Stimulated activated CD8-positive, alpha-beta memory T cell treated with anti-CD3 and anti-CD28 coated beads, Interleukin-12 subunit alpha, Interleukin-12 subunit beta, amount 100 ng/mL, for 4 hours (primary cell): ENCODE measurements at places on chromosomes 6 and 20.

- no peak for DNase-seq
These were observed 90.9 kb downstream of the DTD1 start for GRCh38 chr20:18678549-18679419.

DNA sequence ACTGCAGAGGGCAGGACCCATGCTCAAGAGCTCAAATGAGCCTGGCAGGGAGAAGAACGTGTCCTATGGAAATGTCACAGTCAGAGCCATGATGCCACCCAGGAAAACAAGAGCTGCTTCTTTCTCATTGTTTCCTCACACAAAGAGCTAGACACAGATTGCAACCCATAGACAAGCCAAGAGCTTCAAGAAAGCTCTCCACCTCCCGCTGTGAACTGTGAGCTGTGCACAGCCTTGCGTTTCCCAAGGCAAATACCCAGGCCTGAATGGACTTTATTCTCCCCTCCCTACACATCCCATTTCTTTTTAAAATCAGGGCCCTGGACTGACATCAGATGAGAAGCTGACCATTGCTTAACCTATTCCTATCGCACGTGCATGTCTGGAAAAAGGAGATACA is 388.8 kb downstream of the RNGTT start:
- DNase-seq, result no peak

GRCh38 chr20:33811776-33812151 is 616 bp downstream of the CHMP4B start:
- no peak for DNase-seq

GRCh38 chr6:115706324-115706723 is 354.4 kb downstream of the FRK start:
- no peak for DNase-seq

DNA sequence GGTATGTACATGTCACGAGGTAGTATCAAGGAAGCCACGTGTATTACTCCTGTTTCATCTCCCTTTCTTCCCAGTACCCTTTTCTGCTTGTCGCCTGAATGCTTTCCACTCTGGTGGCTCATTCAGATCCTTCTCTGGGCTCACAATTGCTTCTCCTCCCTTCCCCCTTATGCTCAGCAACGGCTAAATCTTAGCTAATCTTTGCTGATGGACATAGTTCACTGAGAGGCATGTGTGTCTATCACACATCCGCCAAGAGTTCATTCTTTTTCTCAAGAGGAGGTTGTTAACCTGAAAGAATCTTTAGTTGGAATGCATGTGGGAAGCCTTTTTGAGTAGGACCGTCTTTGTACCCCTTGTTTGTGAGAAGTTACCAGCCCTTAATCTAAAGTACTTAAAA is 25.8 kb upstream of the MROH8 start:
- DNase-seq, result no peak

DNA sequence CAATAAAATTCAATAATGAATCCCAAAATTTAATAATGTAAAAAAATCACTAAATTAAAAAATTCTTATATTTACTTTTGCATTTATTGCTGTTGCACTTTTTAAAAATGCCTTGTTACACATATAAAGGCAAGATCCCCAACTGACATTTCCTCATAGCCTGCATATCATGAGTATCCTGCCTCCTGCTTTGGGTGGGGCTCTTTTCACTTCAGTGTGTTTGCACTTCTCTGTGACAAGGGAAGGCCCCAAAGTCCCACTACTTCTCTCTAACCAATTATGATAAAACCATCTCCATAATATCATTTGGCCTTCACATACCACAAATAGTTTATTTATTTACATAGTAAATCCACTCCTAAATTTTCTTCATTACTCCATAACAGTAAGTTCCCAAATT is 446.1 kb upstream of the MARCKS start:
- no peak for DNase-seq

- DNase-seq, result no peak
These were observed 36.8 kb upstream of the ZBP1 start for GRCh38 chr20:57656821-57657534.

GRCh38 chr20:36601540-36601939 is 4.0 kb upstream of the RAB5IF start:
- no peak for DNase-seq

GRCh38 chr6:44800171-44800783 is 412.8 kb downstream of the CDC5L start:
- no peak for DNase-seq

- DNase-seq, result no peak
These were observed 18.0 kb downstream of the SRSF3 start for GRCh38 chr6:36612101-36612625.

DNA sequence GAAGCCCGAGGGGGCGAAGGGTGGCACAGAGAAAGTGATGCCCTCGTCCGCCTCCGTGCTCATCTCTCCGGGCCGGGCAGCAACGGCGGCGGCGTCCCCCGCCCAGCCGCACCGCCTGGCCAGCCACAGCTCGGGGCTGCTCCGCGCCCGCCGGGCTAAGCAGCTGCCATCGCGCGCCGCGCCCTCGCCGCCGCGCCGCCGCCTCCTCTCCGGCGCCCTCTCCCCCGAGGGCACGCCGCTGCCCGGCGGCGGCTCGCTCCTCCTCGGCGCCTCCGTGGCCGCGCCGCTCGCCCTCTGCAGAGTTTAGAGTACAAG is 225 bp downstream of the MAP3K5 start:
- no peak for DNase-seq

DNA sequence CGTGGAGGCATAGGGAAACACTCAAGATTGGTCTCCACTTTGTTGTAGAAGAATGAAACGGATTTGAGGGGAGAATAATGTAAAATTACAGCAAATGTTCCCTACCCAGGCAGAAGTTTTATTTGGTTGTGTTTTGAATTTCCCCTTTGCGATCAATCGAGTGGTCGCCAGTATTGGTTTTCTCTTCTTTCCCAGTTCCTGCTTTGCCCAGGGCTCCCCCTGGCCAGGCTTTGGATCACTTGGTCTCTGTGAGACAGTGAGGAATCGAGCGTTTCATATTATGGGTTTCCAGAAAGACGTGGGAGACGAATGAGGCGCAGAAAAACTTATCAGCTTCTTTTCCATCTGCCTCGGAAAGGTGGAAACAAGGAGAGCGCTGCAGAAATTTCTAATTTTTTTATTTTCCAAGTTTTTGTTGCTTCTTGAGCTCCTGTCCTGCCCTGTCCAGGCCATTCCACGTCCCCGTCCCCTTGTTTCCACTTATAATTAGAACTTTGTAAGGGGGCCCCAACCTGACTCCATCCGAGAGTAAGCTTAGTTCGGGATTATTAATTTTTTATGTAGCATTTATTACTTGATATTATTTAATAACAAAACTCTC is 7.5 kb upstream of the TBX18 start:
- DNase-seq, result no peak

DNA sequence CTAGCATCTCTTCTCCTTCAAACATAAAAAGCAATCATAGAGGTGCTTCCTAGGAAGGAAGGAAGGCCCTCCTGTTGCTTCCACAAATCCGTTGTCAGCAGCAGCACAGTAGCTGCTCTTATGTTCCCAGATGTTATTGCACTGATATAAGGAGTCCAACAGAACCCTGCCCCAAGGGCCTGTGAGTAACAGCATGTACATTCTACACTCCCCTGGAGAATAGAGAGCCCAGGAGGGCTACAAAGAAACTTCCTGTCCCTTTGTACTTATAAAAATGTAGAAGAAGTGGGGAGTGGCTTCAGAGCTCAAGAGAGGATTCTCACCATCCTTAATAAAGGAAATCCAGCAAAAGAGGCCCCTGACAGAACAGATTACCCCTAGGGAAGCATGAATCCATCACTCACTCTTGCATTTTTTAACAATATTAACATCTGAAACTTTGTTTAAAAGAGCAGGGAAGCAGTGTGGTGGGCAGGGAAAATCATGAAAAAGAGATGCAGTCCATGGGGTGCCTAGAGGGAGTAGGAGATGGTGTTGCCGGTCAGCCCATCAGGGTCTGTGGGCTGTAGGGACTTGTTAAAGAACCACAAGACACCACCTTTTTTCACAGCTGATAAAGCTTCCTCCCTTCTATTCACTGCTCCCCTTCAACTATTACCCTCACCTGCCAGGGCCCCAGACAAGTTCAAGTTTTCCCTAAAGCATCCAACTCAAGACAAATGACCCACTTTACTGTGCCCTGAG is 104.5 kb upstream of the ADGRF1 start:
- no peak for DNase-seq

DNA sequence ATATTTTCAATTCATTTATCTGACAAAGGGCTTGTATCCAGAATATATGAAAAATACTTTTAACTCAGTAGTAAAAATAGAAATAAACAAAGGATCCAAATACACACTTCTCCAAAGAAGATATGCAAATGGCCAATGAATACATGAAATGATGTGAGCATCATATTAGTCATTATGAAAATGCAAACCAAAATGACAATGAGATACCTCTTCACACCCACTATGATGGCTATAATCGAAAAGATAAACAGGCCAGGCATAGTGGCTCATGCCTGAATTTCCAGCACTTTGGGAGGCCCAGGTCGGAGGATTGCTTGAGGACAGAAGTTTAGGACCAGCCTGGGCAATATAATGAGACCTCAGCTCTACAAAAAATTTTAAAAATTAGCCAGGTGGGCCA is 33.8 kb upstream of the SMAP1 start:
- no peak for DNase-seq

DNA sequence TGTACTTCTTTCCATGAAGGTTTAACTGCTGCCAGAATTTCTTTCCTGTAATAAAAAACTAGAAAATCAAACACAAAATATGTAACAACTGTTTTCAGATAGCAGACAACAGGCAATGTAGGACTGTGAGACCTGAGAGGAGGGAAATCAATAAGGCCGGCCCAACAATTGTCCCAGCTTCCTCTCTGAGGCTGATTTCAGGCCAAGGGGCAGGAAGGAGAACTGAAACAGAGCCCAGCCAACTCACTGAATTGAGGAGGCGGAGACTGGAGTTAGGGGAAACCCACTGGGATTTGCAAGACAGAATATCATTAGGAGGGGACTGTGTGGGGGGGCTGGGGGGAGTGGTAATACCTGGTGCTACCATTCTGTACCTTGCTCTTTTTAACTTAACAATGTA is 42.2 kb downstream of the FLRT3 start:
- DNase-seq, result no peak

DNA sequence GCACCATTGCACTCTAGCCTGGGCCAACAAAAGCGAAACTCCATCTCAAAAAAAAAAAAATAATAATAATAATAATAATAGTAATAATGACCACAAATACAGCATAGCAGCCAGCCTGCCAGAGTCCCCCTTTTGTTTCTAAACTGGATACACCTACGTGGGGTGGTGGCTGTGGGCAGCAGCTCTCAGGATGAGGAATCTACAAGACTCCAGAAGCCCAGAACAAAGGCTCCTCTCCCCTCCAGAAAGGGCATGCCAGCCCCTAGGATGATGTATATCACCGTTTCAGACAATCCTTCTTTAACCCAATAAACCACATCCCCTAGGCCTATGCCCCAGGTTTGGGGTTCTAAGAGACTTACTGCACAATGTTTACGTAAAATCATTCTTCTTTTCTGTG is 155.9 kb downstream of the QRSL1 start:
- no peak for DNase-seq

- DNase-seq, result no peak
These were observed 45.2 kb upstream of the RREB1 start for GRCh38 chr6:7062451-7063162.

- no peak for DNase-seq
These were observed 9.8 kb downstream of the RIMS4 start for GRCh38 chr20:44800391-44801046.

- DNase-seq, result no peak
These were observed 75.7 kb upstream of the QKI start for GRCh38 chr6:163338671-163339405.

- DNase-seq, result no peak
These were observed 83.1 kb upstream of the FOXQ1 start for GRCh38 chr6:1228754-1229191.

DNA sequence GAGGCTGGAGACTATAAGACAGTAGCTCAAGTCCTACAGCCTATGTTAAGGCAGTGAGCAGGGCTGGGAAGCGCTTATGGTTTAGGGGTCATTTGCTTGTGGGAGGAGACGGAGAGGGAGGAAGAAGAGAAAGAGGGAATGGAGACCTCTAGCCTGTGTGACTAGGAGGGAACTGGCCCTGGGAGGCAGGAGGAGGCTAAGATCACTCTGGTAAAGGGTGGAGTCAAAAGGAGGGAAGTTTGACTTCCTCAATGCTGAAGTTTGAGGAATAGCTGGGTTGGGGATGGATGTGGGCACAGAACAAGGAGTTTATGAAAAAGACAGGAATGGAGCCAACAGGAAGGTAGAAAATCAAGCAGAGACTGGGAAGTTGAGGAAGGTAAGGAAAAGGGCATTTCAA is 6.4 kb upstream of the BACH2 start:
- DNase-seq, result no peak

DNA sequence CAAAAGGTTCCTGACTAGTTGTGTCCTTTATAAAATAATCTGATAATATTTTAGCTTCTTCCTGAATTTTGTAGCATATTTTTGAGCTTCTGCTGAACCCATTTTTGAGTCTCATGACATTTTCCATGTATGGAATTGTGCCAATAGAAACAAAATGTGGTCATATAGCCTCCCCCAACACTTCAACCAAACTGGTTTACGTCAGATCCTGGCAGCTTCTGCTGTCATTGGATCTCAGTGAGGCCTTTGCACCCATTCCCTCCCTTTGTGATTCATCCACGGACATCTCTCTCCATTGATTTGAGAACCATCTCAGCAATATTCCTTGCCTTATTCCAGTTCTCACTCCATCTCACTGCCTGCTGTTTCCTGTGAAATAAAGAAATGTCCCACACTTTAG is 166.0 kb upstream of the PROKR2 start:
- no peak for DNase-seq

DNA sequence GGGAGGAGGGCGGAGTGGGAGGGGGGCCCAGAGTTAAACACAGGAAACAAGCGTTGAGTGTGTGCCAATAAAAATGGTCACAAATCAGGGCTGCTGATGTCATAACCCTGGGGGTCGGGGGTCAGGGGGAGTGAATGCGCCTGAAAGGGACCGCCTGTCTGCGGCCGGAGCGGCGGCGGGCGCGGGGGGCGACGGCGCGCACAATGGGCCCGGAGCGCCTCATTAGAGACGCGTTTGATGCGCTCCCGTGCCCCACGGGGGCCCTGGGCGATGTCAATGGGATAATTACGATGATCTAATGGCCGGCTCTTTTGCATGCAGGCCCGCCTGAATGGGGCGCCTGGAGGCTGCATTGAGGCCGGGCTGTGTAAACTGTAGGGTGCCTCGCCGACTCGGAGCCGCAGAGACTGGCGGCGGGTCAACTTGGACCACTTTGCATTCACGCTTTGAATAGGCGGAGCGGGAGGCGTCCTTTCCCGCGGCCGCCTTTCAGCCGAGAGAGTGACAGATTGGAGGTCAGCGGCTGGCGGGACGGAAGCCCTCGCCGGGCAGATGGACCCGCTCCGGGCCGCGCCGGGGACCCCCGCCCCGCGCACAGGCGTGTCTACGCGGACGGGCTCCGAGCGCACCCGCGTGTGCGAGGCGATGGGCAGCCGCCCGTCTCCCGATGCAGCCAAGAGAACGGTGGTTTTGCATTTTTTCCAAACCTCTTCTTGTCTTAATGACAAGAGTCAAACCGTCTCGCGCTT is 296.1 kb downstream of the TFAP2C start:
- no peak for DNase-seq
